Stimulated activated CD4-positive, alpha-beta T cell treated with anti-CD3 and anti-CD28 coated beads, TNF-alpha, amount 100 ng/mL, for 24 hours (primary cell): ENCODE measurements at places on chromosomes 11 and 22.

DNA sequence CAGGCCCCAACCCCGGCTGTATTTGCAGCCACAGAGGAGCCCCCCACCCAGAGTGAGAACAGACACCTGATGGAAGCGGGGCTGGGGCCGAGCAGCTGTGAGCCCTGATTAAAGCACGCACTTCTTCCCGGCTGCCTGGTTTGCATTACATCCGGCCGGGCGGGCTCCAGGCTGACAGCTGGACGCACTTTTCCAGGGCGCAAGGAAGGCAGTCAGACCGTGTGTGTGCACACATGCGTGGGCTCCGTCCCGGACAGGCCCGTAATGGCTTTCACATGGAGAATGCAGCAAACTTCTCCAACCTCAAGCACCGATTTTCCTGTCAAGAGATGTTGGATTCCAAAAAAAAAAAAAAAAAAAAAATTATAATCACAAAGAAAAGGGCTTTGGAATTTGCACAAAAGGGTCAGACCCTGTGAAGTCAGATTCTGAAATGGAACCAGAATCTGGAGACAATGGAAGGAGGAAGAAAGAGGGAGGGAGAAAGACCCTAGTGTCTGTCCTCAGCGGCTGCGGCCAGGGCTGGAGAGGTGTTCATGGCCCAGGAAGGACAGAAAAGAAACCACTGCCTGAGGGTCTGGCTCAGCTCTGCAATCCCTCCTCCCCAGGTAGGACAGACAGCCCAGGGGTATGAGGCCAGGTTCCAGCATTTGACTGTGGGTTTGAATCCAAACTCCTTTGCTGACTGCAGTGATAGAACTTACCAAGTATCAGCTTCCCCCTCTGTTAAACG is 365.5 kb downstream of the MN1 start:
- DNase-seq: no peak

GRCh38 chr11:125345421-125346178 is 150.5 kb downstream of the FEZ1 start:
- no peak for DNase-seq

- no peak for DNase-seq
These were observed 1484.5 kb upstream of the TENM4 start for GRCh38 chr11:80925321-80925720.

- no peak for DNase-seq
These were observed 20.9 kb downstream of the SLC37A2 start for GRCh38 chr11:125084057-125084416.

DNA sequence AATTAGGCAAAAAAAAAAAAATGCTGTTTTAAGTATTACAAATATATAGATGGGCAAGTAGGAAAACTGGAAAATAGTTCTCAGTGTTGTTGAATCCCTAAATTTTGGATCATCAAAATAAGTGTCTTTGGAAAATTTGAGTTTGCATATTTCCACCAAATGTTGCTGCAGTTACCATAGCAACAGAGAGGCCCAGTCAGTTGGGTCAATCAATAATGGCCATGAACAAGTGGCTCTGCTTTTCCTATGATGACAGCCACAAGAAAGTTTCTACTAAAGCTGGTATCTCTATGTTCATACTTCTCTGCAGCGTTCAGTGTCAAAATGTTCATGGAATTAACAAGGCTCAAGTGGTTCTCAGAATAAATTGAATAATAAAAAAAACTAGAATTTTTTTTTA is 79.1 kb downstream of the SERGEF start:
- DNase-seq: no peak

DNA sequence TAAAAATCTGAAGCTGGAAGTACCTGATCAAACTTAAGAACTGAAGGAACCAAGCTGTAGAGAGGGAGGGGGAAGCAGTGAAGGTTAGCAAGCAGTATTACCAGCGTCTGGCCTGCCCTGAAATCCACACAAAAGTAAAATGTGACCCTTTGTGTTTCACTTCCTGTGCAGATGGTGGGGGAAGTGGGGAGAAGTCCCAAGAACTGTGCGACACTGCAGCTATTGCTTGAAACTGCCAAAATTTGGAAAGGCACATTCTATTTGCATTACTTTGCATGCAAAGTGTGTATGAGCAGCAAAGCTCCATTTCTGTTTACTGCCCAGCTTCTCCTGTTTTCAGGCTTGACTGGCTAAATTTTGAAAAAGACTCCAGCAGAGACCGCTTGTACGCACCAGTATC is 72.1 kb upstream of the BMAL1 start:
- no peak for DNase-seq

DNA sequence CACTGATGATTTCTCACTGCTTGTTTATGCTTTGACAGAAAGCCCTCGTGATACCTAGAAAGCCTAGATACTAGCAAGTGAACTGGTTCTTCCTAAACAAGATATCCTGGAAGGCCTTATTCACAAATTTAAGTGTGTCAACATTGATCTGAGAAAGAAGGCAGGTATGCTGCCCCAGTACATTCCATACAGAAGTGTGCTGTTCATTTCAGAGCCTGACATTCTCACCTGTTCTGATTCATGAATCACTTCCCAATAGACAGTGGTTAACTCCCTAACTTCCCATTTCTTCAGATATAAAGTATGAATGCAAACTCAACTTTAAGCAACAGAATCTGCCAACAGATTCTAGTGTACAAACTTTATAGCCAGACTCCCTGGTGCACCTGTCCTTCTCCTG is 15.5 kb upstream of the RASSF10 start:
- DNase-seq: no peak

- no peak for DNase-seq
These were observed 14.8 kb downstream of the PIWIL4 start for GRCh38 chr11:94581926-94582325.

DNA sequence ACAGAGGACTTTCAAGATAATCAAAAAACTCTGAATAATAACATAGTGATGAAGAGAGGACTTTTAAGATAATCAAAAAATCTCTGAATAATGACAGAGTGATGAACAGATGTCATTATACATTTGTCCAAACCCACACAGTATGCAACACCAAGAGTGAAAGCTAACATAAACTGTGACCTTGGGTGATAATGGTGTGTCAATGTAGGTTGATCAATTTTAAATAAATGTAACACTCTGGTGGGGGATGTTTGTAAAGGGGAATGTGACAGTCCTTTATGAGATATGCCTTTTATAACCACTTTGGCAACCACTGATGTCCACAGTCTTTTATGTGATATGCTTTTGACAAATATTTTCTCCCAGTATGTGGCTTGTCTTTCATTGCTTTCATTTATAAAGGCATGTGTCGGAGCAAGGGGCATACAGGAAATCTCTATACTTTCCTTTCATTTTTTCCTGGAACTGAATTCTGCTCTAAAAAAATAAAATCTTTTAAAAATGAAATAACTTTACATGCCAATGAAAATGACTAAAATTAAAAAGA is 10.3 kb upstream of the OR9G1 start:
- no peak for DNase-seq

DNA sequence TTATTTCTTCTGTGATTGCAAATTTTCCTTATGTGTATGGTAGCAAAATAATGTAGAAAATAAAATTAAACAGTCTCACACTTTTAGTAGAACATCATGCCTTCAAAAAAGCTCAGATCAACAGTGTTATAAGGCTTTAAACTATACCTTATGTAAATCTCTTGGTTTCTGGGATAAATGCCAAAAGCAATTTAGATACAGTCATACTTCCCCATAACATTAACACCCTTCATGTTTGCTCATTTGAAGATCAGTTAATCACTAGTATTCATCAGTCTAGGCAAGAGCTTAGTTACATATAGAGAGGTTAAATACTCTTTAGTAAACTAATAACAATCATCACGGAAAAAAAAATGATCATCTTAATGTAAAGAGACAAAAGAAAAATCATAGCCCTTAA is 421.8 kb upstream of the ANO3 start:
- DNase-seq: no peak

- DNase-seq: no peak
These were observed 2.4 kb upstream of the ZBTB16 start for GRCh38 chr11:114057147-114057546.

DNA sequence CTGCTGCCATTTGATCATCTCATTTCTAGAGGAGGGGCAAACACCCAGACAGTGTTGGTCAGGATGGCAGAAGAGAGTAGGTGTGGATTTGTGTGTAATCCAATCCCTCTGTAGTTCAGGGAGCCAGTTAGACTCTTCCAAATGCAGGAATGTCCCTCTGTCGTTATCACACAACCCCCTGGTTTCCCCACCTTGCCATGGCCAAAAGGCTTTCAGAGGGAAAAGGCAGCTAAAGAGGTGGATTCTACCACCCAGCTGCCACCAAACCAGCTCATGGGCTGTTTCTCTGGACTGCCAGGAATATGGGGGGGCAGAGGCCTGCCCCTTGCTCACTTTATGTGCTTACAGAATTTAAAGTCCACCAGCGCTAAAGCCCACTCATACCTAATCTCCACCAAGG is 18.1 kb downstream of the TSKU start:
- no peak for DNase-seq
